WTC11 (cell line): ENCODE measurements at places on chromosomes 5 and 9.

DNA sequence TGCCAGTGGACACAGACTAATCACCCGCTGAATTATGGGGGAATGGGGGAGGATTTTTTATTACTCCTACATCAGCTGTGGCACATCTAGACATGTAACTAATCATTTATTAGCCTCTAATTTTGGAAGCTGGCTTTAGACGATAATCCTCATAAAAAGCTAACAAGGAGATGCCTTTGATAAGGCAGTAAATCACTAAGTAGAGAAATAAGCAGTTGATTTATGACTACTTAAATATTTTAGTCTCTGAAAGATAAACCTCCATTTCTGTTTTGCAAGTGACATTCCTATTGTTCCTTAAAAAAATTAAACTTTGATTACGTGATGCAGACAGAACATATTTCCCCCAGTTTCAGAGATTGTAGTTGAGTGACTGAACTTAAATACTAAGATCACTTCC, 206.4 kb upstream of the CDKN2B start:
- no peak for DNase-seq

DNA sequence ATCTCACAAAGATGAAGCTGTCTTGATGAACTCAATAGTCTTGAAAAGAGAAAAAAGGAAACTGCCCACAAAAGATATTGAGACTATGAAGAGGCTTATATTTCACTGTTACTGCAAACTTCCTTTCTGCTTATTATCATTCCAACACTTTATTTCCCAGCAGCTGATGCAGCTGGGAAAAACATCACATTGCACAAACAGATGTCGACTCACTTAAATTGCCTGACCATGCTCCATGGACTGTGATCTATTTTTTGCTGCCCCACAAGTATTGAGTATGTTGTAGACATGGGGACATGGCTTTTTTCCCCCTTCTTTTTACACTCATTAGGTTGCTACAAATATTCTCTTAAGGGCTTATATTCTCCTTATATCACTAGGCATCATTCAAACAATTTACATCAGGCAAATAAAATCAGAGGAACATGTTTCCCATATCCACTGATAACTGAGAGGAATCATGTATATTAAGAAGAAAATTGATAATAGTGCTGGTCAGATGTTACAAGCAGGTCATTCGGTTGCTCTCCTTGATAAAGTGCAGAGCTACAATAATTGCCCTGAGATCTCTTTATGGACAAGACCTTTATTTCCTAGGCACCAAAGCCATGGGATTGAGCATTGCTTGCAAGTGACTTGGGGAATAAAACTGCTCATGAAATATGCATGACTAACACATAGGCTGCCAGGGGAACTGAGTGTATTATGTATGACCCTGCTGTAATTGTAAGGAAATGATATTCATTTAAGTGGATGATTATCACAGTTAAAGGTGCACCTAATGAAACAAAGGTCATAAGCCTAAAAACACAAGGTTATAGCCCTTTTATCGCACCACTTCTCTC, 509.9 kb downstream of the ZNF608 start:
- DNase-seq = no peak

DNA sequence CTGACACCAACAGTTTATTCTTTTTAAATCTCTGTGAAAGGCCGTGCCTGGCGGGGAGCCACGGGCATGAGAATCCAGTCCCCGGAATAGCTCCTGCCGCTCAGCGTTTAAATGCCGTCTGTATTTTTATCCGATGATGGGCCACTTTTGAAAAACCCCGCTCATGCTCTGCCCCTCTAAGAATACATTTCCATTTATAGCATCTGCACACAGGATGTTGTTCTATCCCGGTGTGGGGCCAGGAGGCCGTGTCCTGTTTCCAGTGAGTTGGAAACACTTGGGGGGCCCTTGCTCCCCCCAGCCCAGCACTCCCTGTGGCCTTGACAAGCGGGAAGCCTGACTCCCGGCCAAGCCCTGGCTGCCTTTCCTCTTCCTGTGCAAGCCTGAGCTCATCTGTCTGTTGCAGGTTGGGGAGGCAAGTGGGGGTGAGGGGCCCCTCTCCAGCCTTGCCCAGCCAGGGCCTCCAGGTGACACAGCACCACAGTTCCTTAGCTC, 39.0 kb downstream of the ERGIC1 start:
- DNase-seq = no peak

GRCh38 chr5:87127956-87128687, 139.6 kb upstream of the RASA1 start:
- no peak for DNase-seq

- DNase-seq = no peak
Measured at GRCh38 chr5:158877124-158877581, 222.6 kb downstream of the EBF1 start.

DNA sequence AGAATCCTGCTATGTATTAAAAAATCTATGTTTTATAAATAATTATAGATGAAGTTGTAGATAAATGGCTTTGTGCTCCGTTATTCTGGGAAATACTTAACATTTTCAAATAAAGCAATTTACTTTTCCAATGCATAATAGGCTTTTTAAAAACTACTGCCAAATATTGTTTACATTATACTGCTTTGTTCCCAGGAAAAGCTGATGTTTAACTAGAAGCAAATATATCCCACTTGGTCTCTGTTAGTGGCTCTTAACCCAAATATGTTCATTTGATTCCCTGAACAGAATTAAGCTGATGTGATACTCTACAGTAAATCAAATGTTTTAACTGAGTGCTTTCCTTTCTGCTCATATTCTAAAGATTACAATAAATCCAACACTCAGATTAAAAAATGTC, 326.3 kb downstream of the SLCO4C1 start:
- DNase-seq = no peak

DNA sequence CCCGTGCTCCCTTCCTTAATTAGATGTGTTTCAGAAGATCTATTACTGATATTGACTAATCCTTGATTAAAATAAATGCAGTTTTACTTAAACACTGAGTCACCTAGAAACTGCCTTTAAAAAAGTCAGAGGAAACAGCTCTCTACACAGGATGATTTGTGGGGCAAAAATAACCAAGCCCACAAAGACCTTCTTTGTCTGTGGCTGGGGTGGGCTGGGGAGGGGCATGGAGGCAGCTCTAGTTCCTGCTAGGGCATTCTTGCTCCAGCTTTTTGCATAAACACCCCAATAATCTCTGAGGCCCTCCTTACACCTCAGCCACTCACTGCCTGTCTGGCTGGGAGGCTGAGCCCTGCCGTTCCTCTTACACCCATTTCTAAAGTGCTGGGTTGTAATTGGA, 227.6 kb upstream of the DAP start:
- DNase-seq = no peak

DNA sequence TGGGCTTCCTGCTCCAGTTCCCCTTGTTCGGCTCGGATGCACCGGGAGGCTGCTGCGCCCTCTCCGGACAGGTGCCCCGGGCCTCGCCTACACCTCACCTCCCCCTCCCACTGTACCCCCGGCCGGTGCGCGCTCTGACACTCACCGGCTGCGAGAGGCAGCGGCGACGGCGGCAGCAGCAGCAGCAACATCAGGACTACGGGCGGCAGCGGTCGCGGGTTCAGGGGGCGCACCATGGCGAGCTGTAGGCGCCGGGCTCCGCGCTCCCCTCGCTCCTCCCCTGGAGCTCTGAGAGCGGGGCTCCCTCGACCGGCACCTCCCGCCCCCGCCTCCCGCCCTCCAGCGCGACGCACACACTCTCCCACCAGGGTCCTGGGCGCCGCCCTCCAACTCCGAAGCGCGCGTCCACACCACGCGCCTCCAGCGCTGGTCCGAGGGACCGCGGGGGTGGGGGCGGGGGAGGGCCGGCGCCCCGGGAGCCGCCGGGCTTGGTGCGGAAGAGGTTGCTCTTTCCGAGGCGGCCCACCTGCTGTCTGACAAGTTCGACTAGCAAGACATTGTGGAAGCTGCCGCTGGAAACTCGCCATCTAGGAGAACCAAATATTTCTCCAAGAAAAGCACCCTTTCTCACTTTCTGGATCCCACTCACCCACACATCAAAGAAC, at the start of gene GFRA3:
Gene GFRA3, minus strand, starts transcription at position 433 of the 665 bp plus-strand sequence. Its CDS starts 197 bp downstream, at position 236.
- DNase-seq = peak; percentile 51

GRCh38 chr5:180399401-180400215, 46.5 kb upstream of the GFPT2 start:
- DNase-seq = no peak

DNA sequence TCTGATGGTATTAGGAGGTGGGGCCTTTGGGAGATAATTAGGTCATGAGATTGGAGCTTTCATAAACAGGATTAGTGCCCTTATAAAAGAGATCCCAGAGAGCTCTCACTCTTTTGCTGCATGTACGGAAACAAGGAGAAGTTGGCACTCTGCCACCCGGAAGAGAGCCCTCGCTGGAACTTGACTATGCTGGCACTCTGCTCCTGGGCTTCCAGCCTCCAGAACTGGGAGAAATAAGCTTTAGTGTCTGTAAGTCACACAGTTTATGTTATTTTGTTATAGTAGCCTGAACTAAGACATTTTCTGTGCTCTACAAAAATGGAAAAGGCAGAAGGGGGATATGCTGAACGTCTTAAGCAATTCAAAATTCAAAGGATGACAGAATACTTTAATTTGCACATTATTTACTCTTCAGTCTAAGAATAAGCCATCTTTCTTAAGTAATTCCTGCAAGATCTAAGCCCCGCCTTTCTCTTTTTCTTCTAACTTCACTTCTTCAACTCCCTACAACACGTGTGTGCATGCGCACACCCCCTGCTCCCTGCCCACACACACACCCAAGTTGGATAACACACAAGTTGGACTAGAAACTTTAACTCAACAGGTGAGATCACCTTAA, 17.3 kb downstream of the NFIB start:
- DNase-seq = no peak

DNA sequence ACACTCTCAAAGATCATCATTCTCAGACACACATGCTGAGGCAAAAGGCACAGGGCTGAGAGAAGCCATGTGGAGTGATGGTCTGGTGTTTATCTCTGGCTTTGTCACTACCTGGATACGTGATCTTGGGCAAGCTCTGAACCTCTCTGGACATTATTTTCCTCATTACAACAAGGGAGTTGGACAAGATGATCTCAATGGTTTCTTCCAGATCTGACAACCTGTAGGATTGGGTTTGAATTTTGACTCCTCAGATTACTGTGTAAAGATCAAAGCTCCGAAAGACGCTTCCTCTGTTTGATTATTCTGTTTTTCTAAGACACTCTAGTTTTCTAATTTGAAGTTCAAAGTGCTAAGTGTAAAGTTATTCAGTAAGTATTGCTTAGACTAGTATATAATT, 20.0 kb downstream of the NUDT2 start:
- DNase-seq = no peak

DNA sequence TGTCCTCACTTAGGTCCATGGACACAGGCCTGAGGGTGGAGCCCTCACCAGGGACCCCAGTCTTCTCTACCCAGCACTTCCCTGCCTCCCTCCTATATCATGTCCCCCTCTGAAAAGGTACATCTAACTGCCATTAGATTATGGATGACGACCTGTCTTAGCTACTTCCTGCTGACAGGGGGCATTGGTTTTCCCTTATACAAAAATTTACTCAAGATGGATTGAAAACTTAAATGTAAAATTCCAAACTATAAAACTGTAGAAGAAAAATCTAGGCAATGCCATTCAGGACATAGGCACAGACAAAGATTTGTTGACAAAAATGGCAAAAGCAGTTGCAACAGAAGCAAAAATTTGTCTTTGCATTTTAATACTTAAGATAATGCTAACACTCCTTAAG, 623.2 kb upstream of the FAM174A start:
- no peak for DNase-seq

DNA sequence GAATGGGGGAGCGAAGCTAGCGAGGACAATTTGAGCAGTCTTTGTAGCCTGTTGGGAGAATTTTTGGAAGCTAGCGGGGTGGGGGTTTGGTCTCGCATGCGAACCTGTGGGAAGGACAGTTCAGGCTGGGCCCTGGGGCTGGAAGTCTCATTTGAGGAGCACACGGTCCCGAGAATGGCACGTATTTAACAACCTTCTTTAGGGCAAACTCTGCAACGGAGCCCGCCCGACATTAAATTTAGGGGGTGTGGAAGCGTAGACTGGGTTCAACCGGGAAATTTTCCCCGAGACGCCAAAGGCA, 35.2 kb upstream of the NFIB start:
- DNase-seq = no peak

DNA sequence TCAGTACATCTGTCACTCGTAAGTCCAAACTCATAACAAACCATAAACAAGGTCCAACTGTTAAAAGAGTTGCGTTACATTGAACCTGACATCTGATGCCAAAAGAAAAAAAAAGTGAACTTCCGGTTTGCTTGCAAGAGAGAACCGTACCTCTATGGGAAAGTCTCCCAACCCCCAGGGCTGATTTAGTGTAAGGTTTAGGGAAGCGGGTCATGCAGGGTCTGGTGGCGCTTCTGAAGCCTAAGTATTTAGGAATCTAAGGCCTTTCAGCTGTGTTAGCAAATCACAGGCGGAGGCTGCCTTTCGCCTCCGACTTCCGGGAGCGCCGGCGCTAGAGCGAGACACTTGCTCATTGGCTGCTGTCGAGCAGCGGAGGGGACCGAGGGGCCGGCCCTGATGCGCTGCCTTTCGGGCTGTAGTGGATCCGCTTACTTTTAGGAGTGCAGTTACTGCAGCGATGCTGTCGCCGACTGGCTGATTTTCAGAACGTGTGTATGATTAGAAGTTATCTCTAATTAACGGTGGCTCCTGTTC, 12.0 kb upstream of the GNPDA1 start:
- peak; percentile 88 for DNase-seq

DNA sequence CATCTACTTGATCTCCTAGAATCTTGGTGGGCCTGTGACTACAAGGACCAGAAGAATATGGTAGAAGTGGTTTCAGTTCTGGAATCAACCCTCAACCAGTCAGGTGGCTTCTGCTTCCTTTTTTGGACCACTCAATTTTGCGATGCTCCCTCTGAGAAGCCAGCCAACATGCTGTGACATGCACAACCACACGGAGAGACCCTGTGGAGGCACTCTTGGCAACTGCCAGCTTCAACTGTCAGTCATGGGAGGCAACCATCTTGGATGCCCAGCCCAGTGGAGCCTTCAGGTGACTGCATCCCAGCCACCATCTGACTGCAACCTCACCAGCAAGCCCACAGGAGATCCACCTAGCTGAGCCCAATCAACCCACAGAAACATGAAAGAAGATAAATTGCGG, 137.3 kb downstream of the FAM114A2 start:
- DNase-seq = no peak
